ENCODE measurements at places on chromosomes 4 and X. TPM values are rescaled to one million over a fixed set of nuclear protein-coding genes. Genes with fewer than 3 reads are reported as not detected.

Gene MAGEC1
- not detected for total RNA-seq

DNA sequence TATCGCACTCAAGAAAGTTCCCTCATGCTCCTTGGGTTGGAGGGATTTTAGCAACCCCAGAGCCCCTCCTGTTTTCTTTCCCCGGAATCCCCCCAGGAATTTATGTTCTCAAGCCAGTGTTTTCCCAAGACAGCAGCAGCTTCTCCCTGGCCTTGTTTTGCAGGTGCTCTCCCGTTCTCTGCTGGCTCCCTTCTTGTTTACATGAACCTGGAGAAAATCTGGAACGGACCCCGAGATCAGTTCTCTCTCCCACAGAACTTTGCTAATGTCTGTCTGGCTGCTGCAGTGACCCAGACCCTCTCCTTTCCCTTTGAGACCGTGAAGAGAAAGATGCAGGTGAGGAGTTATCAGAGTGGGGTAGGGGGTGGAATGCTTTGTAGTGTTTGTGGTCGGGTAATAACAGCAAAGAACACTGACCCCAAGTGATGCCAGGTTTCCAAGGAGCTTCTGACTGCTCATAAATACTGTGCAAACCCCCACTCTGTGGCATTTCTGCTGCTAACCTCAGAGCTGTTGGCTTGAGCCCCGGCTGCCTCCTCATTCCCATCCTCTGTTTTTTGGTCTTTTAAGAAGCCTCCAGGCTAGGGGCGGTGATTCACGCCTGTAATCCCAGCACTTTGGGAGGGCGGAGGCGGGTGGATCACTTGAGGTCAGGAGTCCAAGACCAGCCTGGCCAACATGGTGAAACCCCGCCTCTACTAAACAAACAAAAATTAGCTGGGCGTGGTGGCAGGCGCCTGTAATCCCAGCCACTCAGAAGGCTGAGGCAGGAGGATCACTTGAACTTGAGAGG lies 11.1 kb downstream of the SLC25A43 start:
- DNase-seq = no peak

GRCh38 chr4:37635155-37635554 lies 51.0 kb downstream of the RELL1 start:
- DNase-seq = no peak

Gene NEIL3
- 8.8 TPM for total RNA-seq

Gene TLL1
- total RNA-seq = 0.31 TPM

Gene GRPR
- total RNA-seq = 3.9 TPM

- no peak for DNase-seq
Observed at GRCh38 chrX:69234624-69235023, 69.4 kb upstream of the PJA1 start.

GRCh38 chr4:120062663-120063195 lies 3.9 kb downstream of the MAD2L1 start:
- no peak for DNase-seq

GRCh38 chr4:12926189-12927066 lies 557.7 kb downstream of the RAB28 start:
- DNase-seq = no peak

- no peak for DNase-seq
Observed at GRCh38 chrX:74585766-74586165, 28.7 kb downstream of the RLIM start.

Gene XPNPEP2
- 0.10 TPM for total RNA-seq

Gene ADGRL3
- total RNA-seq = 15.7 TPM

DNA sequence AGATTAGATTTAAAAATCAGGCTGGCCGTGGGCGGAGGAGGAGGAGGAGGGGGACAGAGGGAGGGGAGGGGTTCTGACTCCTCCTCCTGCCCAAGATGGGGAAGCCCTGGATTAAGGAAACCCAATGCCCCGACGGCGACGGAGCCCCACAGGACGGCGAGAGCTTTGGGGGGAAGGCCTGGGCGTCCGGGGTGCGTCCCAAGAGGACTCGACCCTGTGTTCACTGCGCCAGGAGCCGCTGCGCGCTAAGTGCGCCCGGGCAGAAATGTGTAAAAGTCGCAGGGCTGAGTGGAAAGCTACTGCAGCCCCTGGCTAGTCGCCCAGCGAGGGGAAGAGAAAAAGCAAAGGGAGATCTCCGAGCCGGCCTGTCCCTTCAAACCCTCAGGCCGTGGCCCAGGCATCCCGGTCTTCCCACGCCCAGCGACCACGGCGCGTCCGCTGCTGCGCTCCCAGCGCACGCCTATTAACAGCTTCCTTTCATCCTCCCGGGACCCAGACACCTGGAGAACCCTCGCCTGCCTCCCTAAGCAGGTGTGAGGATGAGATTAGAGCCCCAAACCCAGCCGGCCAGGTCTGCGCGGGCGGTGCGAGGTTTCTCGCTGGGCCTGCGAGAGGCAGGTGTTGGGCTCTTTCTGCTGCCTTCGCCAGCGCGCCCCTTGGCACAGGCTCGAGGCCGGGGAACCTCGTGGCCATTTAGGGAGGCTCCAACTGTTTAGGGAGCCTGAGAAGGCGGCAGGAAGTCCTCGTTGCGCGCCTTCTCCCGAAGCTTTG lies 1.4 kb upstream of the RPS6KA3 start:
- peak; percentile 73 for DNase-seq

GRCh38 chr4:6232836-6233785 lies 32.8 kb upstream of the JAKMIP1 start:
- no peak for DNase-seq

Gene SMS
- 418 TPM for total RNA-seq

- no peak for DNase-seq
Observed at GRCh38 chr4:168623011-168623410, 126.2 kb downstream of the PALLD start.

Measured in H7 (cell line).